ENCODE measurements at places on chromosomes 7 and 10.

DNA sequence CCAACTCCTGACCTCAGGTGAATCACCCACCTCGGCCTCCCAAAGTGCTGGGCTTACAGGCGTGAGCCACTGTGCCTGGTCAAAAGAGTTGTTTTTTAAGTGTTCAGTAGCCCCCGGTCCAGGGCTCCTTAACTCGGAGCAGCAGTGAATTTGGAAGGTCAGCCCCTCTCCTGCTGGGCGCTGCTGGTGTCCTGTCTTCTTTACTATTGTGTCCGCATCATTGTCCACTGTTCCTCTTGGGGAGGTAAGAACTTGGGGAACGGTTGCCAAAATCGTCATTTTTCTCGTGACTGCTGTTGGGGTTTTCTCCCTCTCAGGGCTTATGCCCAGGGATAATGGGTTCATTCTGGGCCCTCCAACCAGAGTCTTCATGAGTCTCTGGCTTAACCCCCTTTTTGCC, 46.7 kb downstream of the CAMK1D start:
- no peak for DNase-seq

GRCh38 chr10:88207121-88207546, 343.7 kb downstream of the PTEN start:
- DNase-seq, result no peak

DNA sequence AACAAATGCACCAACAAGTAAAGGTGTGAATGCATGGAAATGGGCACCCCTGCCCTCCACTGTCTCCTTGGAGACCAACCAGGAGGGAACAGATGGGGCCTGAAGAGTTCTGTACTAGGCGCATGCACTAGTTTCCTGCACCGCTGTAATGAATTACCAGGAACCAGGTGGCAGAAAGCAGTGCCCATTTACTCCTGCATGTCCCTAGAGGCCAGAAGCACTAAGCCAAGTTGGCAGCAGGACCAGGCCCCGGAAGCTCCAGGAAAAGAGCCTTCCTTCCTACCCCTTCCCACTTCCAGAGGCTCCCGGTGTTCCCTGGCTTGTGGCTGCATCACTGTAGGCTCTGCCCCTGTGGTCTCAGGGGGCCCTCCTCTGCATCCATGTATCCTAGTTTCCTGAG, 237.5 kb upstream of the PPP2R2D start:
- DNase-seq, result no peak

DNA sequence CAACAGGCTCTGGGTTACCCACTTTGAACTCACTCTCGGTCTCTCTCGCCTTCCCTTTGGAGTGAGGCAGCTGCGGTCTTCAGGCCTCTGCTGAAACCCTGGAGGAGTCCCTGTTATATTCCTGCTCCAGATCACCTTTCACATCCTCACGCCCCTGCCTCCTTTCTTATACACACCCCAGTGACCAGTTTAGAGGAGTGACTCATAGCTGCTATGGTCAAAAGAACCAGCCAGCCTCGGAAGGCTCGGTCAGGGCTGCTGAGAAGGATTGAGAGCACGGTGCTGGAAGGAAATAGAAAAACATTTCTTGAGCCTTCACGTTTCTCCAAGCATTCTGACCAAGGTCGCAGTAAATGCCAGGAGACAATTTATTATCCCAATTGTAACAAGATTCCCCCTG, 28.3 kb upstream of the SVOPL start:
- DNase-seq, result no peak

GRCh38 chr7:31758755-31759154, 71.7 kb downstream of the PPP1R17 start:
- no peak for DNase-seq

GRCh38 chr7:3393862-3394261, 92.8 kb downstream of the SDK1 start:
- DNase-seq, result peak; percentile 6

DNA sequence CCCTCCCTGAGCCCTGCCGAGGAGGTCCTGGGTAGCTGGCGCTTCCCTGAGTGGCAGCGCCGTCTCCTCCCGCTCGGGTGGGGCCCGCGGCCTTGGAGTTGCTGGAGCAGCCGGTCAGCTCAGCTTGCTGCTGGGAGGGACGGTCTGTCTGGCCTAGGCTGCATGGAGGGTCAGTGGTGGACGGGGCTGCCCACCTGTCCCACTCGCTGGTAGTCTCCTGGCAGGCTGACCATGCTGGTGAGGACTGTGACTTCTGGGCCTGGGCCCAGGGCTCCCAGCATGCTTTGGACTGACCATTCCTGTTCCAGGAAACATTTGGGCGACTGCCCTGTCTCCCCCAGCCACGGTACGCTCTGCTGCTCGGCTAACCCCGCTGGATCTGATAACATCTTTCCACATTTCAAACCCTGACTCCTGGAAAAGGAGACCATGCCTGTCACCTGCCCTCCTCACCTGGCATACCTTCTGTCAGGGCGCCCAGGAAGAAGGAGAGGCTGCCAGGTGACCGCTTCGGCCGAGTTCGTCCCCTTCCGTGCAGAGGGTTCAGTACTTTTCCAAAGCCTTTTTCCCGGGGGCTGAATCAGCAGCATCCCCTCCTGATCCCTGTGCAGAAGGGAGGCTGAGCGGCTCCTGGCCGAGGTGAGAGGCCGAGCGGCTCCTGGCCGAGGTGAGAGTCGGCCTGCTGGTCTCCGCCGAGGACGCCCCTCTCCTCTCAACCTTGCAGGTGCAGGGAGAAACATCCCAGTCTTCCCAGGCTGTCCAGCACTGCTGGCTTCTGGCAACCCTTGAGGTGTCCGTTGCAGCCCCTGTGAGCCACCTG, 43.4 kb downstream of the FAM20C start:
- no peak for DNase-seq

DNA sequence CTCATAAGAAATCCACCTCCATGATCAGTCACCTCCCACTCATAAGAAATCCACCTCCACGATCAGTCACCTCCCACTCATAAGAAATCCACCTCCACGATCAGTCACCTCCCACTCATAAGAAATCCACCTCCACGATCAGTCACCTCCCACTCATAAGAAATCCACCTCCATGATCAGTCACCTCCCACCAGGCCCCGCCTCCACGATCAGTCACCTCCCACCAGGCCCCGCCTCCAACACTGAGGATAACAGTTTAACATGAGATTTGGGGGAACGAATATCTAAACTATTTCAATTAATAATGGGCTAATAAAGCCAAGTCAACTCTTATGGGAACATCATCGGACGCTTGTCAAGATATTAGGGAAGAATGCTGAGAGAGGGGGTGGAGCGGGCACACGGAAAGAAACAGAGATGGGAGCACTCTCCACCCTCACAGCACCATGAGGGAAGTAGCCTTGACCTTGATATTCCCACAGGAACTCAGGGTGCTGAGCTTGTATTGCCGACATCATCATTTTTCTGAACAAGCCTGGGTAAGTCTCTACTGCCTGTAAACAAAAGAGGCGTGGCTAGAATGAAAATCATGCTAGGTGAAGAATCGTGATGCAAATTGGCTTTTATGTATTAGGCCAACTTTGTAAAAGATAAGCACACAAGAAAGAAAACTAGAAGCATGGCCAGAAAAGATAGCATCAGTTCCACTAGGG, 303.5 kb upstream of the KLF6 start:
- no peak for DNase-seq

- DNase-seq, result no peak
Measured at GRCh38 chr7:148115308-148115707, 475.3 kb upstream of the C7orf33 start.

- no peak for DNase-seq
Measured at GRCh38 chr7:8121243-8121642, 140.7 kb downstream of the ICA1 start.

DNA sequence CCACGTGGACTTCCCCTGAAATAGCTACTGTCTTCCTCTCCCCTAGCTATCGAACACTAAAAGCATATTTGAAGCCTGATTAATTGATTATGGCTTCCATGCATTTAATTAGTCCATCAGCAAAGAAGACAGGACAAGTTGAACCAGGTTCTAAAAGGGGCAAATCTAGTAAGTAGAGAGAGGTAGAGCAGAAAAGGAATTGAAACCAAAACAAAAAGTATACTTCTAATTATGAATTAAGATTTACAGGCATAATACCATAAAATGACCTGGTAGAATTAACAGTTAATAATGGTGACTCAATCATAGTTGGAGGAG, 393 bp upstream of the DNAJC1 start:
- no peak for DNase-seq

DNA sequence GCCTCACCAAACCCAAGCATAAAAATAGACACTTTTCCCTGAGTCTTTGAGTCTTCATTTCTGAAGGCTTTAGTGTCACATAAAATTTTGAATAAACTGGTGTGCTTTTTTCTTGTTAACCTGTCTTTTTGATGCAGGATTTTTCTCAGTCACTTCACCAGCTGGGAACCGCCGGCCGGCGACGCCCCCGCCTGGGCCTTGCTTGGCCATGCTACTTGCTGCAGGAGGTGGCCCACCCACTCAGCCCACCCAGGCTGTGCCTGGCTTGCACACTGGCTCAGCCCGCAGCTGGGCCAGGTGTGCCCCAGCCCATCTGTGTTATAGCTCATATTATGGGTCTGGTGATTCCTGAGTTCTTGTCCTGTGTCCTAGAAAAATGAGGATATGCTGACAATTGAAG, 247.4 kb upstream of the CACNA2D1 start:
- DNase-seq, result no peak

GRCh38 chr10:33234831-33235237, 99.6 kb downstream of the NRP1 start:
- DNase-seq, result peak; percentile 59

GRCh38 chr7:118845791-118846190, 621.3 kb downstream of the ANKRD7 start:
- DNase-seq, result no peak

- DNase-seq, result peak; percentile 46
Measured at GRCh38 chr7:151690606-151691005, 170.9 kb upstream of the RHEB start.

DNA sequence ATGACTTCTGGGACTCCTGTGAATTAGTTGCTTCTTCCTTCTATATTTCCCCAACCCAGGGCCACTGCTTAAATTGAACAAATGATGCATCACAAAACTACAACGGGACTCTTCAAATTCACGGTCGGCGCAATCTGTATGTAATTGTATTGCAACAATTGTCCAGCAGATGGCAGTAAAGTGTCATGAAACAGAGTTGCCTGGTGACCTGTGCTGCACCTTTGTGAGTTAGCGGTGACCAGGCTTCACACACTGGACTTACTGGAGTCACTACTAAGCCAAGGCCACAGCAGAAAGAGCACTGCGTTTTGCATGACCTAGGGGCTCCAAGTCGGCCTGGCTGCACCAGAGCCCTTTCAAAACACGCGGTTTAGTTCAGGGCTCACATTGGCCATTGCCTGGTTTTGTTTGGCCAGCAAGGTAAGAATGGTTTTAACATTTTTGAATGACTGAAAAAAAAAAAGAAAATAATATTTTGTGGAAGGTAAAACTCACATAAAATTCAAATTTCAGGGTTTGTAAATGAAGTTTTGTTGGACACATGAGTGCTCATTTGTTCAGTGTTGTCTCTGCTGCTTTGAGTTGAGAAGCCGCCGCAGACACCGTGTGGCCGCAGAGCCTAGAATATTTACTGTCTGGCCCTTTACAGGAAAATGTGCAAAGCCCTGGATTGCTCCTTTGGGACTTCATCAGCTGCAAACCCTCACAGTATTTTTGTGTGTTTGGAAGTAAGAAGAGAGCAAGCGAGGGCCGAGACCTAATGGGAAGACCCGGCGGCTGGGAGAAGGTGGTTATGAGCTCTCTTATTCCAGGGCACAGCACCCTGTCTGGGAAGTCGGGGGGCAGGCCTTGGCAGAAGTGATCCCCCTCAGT, 23.2 kb upstream of the ZNF32 start:
- DNase-seq, result peak; percentile 85

- DNase-seq, result peak; percentile 68
Measured at GRCh38 chr7:40541336-40541735, 406.5 kb downstream of the SUGCT start.

GRCh38 chr10:12394241-12395033, 45.1 kb downstream of the CAMK1D start:
- DNase-seq, result no peak

- DNase-seq, result no peak
Measured at GRCh38 chr7:132528695-132529094, 47.6 kb downstream of the PLXNA4 start.

GRCh38 chr7:158377800-158378623, 209.6 kb downstream of the PTPRN2 start:
- no peak for DNase-seq

DNA sequence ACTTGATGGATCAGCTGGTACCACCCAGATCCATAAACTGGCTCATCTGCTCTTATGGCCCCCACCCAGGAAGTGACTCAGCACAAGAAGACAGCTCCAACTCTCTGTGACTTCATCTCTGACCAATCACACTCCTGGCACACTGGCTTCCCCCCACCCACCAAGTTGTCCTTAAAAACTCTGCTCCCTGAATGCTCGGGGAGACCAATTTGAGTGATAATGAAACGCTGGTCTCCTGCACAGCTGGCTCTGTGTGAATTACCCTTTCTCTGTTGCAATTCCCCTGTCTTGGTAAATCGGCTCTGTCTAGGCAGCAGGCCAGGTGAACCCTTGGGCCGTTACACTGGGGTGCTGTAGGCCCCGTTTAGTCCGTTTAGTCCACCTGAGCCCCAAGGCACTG, 23.4 kb upstream of the BNIP3 start:
- DNase-seq, result no peak

Data from cardiac fibroblast (primary cell).